Retinal pigment epithelial cell (primary cell): ENCODE measurements at places on chromosomes 12 and 14.
A peak's percentile ranks its signal among the peaks of the same experiment; 100 is the strongest.

DNA sequence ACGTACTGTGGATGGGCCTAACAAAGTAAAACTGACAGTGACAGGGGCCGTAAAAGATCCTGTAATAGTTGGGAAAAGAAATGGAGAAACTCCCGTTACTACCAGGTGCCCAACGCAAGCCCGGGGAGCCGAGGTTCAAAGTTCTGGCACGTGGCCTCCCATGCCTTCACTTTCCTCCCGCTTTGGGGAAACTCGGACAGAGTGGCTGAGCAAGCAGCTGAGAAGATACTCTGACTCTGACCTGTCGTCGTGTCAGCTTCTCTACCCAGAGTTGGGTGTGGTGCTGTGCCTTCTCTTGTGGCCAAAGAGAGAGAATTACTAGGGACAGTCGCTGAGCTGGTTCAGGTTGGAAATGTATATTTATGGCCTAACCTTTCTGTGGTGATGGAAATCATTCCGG is 1.7 kb downstream of the B4GALNT3 start:
- no peak for DNase-seq

DNA sequence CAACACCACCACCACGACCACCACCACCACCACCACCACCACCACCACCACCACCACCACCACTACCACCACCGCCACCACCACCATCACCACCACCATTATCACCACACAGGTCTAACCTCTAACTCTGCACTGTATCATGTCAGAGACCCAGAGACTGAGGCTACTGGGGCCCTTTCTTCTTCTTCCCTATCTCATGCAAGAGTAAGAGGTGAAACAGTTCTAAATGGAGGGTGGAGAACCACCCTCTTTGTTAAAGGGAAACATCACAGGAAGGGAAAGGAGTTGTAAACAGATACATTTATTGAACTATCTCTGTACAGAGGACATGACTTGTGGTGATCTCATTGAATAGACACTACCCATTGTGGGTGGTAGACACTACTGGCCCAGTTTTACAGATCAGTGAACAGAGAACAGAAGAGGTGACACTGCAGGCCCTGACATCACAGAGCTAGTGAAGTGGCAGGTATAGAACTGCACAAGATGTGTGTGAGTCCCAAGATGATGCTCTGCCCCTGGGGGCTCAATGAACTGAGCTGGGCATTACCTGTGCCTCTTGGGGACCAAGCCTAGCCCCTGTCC is 91.6 kb downstream of the FOXN3 start:
- DNase-seq: no peak

DNA sequence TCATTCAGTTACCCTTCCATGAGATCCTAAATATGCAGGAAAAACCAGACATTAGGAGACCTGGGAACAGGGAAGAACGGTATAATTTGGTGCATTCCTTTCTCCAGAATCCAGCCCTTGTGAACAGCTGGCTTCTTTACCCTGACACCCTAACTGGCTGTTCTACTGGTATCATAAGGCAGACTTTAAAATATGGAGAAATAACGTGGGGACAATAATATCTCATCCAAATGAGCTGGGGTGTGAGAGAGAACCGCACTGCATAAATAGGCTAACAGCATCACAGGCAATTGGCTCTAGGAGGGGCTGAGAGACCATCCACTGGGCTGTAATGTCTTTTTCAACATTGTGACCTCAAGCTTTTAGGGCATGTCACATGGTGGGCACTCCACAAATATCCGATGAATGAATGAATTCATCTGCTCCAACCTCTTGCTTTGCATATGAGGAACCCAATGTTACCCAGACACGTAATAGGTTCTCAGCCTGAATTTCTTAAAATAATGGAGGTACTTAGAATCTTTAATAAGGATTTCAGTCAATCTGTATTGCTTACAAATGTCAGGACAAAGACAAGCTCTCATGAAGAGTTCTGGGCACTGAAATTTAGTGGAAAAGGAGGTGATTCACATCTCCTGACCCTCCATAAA is 157.9 kb downstream of the SAMD4A start:
- no peak for DNase-seq

DNA sequence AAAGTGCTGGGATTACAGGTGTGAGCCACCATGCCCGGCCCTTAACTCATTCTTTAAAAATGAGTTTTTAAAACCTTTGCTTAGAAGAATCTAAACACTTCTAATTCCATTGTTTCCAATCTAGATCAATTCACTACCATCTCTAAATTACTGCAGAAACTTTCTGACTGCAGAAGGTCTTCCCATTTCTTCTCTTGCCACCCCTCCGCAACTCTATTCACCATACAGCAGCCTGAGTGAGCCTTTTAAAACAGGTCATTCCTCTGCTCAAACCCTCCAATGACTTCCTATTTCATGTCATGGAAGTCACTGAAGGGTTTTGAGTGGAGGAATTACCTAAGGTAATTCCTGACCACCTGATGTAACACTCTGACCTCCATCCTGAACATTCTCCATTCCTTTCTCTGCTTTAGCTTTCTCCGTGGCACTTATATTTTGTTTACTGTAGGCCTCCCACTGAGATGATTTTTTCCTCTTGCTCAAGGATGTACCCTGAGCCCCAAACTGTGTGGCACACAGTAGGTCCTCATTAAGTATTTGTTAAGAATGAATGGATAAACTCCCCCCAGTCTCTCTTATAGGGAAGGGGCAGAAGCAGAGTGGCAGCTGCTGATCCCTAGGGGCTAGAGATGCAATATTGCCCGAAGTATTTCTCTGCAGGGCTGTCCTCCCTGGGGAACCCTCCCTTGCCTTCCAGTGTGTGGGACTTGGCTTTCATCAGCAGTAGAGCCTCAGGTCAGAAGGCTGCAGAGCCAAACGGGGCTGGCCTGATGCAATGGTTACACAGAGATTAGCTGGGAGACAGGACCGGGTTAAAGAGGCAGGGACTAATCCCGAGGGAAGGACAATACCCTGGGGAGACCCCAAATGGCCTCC is 1.2 kb downstream of the DDIT3 start:
- peak; percentile 27 for DNase-seq

GRCh38 chr12:124737040-124737419 is 126.6 kb downstream of the SCARB1 start:
- DNase-seq: no peak

DNA sequence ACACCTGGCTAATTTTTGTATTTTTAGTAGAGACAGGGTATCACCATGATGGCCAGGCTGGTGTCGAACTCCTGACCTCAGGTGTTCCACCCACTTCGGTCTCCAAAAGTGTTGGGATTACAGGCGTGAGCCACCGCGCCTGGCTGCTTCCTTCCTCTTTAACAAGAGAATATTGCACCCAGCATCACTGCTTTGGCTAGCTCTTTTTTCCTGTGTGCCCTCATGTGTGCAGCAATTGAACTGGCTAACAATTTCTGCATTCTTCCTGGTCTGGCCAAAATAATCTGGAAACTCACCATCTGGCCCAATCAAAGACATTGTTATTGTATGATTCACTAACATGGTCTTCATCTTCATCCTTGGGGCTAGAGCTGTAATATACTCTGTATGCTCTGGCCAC is 2.7 kb upstream of the ASB8 start:
- DNase-seq: no peak

DNA sequence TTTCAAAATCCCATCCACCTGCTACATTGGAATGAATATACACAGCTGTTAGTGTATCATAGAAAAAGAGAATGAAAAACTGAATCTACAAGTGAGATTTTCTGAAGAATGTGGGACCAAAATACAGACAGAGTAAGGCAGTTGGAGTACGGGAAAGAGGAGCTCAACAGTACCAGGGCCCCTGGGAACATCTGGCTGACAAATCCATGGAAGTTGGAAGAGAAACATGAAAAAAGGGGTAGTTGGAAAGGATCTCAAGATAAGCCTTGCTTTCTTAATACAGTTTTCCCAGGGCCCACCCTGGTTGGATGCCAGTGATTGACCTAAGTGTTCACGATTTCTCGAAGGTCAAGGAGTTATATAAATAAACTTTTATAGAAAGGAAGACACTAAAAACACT is 54.0 kb upstream of the SLCO1C1 start:
- DNase-seq: no peak

DNA sequence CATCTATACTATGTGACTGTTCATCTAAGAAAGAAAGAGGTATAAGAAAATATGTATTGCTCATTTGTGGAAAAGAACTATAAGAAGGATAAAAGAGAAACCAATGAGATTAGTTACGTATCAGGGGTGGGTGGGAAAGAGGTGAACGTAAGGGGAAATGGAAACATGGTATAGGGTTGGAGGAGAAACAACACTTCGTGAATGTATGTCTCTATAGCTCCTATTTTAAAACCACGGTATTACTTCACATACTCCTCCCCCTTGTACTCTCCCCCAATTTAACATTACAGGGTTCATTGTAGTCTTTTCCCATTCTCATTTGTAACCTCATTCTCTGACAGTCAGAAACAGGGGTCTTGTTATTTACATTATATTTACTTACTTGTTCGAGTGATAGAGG is 120.4 kb downstream of the FOXG1 start:
- no peak for DNase-seq

GRCh38 chr14:64235652-64236640 is 58.2 kb downstream of the ESR2 start:
- no peak for DNase-seq

DNA sequence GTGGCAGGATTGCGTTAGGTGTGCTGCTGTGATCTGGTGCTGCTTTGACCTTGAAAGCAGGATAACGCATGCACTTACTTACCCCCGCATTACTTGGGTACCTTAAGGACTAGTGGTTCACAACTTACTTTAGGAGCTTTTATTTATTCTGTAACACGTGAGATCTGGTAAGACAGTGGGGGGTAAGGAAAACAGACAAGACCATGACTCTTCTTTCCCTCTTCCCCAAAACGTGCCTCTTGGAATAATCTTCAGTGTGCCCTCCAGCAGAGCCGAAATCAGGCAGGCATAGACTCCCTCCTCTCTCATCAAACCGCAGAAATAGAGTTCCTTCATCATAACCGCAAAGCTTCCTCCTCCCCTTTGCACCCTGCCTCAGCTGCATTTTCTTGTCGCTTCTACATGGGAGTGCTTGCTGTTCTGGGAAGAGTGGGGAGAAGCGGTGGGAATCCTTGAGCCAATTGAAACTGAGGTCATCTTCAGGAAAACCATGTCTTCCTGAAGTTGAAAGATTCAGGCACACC is 43.4 kb downstream of the RAD52 start:
- DNase-seq: no peak

DNA sequence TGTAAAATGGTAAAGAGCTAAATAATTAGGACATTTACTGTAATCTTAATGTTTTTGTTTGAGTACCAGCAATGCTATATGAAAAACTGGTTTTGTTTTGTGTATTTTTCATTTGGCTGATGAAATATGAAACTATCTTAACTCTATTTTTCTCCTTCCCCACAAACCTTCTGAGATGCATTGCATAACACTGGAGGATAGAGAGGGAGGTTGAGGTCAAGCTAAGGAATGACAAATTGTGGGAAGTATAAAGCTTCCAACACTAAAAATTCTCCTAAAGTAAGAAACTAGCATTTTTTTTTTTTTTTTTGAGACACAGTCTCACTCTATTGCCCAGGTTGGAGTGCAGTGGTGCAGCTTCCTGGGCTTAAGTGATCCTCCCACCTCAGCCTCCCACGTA is 31.5 kb upstream of the SRP54 start:
- DNase-seq: no peak

- DNase-seq: no peak
Measured at GRCh38 chr14:35247777-35248475, 44.3 kb upstream of the PSMA6 start.

DNA sequence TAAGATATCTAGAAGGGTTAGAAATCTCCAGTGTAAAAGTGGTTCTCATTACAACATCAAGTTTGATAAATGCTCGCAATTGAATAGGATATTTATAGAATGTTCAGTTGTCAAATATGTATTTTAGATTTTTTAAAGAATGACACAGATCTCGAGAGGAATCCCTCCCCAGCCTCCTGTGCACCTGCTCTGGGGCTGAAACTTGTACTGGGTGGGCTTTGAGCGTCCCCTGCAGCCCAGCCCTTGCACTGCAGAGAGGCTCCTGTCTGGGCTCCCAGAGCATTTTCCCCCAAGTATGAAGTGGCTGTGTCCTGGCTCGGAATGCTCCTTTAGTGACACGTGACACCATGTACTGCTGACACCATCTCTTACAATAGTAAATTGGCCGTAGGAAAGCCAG is 499.6 kb downstream of the TMEM121 start:
- DNase-seq: no peak

- DNase-seq: no peak
Measured at GRCh38 chr14:44317441-44317746, 189.7 kb downstream of the FSCB start.

DNA sequence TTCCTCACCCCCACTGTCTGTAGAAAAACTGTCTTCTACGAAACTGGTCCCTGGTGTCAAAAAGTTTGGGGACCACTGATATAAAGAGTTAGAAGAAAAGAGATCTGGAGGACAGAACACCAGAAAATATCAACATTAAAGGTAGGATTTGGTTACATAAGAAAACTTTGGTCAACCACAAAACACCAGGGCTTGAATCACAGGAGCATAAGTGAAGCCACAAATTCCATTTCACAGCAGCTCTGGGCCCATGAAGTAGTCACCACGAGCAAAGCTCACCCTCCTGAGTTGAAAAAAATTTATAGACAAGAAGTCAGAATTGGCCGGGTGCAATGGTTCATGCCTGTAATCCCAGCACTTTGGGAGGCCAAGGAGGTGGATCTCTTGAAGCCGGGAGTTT is 19.4 kb downstream of the RALGAPA1 start:
- DNase-seq: no peak

- no peak for DNase-seq
Measured at GRCh38 chr12:66860752-66861750, 182.2 kb upstream of the GRIP1 start.

DNA sequence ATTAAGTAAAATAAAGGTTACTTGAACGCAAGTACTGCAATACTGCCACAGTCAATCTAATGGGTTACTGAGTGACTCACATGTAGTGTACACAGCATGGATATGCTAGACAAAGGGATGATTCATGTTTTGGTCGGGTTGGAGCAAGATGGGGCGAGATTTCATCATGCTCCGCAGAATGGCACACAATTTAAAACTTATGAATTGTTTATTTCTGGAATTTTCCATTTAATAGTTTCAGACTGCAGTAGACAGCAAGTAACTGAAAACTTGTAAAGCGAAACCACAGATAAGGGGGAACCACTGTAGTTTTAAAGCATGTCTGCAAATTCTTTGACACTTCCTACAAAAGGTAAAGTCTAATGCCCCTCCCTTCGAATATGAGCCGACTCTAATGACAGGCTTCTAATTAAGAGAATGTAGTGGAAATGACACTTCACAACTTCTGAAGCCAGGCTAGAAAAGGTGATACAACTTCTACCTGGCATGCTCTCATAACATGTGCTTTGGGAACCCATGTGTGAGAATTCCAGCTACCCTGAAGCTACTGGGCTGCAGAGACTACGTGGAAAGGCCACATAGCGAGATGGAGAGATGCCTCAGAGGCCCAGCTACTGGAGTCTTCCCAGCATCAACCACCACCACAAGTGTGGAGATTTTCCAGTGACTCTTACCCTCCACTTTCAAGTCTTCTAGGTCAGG is 13.9 kb upstream of the TCP11L2 start:
- no peak for DNase-seq

GRCh38 chr12:126891789-126892188 is 1375.2 kb upstream of the TMEM132C start:
- no peak for DNase-seq

GRCh38 chr14:23430723-23431085 is 4.8 kb downstream of the MYH7 start:
- peak; percentile 48 for DNase-seq

GRCh38 chr14:70988452-70988851 is 81.2 kb downstream of the PCNX1 start:
- no peak for DNase-seq

GRCh38 chr12:86827409-86827808 is 571.2 kb upstream of the MGAT4C start:
- no peak for DNase-seq
